ENCODE measurements at places on chromosomes 16 and 17. TPM values are rescaled to one million over a fixed set of nuclear protein-coding genes. Genes with fewer than 3 reads are reported as not detected.

Gene CBX8
- 8.8 TPM for total RNA-seq

Gene KRTAP3-1
- not detected for total RNA-seq

Gene CHST5
- total RNA-seq = not detected

Gene HOXB4
- total RNA-seq = 6.9 TPM

Gene CTRL
- 11.9 TPM for total RNA-seq

Gene FSCN2
- 0.93 TPM for total RNA-seq

Gene EVI2A
- total RNA-seq = 34.1 TPM

Gene TPSG1
- total RNA-seq = not detected

Gene ACSF2
- 27.3 TPM for total RNA-seq

Gene VASN
- total RNA-seq = not detected

Gene SMTNL2
- not detected for total RNA-seq

Gene PIK3R6
- total RNA-seq = 9.0 TPM

Gene ITGAD
- 0.27 TPM for total RNA-seq

Gene ZNF469
- 0.52 TPM for total RNA-seq

Gene EPOP
- total RNA-seq = 7.3 TPM

Gene DHRS7C
- total RNA-seq = not detected

Gene MAP2K6
- 10.7 TPM for total RNA-seq

Gene DUS1L
- 113 TPM for total RNA-seq

Gene MIF4GD
- 41.6 TPM for total RNA-seq

Gene PARN
- 44.3 TPM for total RNA-seq

Gene TP53TG3
- total RNA-seq = not detected

Gene UMOD
- not detected for total RNA-seq

Gene KRT28
- not detected for total RNA-seq

Gene RAP1GAP2
- 50.4 TPM for total RNA-seq
